CD4-positive, alpha-beta T cell treated with Interleukin-12 subunit alpha and Interleukin-12 subunit beta, for 1 hour (primary cell): ENCODE measurements at places on chromosomes 13 and 19.

- DNase-seq: no peak
Observed at GRCh38 chr19:53041366-53041765, 3.2 kb upstream of the ERVV-2 start.

DNA sequence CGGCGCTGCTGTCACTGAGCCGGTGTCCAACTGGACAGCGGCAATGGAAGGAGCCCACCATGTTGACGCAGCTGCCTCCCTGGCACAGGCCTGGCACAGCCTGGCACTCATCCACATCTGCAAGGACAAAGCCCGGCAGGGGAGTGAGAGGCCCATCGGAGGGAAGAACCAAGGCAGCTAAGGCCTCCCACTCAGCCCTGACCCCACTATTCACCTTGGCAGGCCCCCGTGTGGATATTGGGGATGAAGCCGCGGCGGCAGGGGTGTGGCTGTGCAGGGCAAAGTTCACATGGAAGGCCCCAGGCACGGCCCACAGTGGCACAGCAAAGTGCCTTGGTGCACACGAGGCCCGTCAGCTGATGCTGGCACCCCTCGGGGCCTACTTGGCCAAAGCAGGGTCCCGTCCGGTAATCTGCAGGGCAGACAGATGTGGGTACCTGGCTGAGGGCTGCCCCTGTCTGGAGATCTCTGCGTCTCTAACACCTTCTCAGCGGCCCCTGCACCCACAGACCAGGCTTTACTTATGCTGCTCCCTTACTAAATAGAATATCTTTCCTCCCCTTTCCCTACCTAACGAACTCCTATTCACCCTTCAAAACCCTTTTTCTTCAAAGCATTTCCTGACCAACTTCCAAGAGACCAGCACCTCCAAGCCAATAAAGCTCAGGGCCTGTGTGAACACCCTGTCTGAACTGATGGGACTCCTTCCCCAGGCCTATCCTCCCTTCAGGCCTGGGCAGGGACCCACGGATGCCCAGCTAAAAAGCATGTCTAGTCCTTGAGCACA lies 7.5 kb downstream of the FBN3 start:
- no peak for DNase-seq

GRCh38 chr13:67752759-67753158 lies 522.6 kb upstream of the PCDH9 start:
- no peak for DNase-seq

DNA sequence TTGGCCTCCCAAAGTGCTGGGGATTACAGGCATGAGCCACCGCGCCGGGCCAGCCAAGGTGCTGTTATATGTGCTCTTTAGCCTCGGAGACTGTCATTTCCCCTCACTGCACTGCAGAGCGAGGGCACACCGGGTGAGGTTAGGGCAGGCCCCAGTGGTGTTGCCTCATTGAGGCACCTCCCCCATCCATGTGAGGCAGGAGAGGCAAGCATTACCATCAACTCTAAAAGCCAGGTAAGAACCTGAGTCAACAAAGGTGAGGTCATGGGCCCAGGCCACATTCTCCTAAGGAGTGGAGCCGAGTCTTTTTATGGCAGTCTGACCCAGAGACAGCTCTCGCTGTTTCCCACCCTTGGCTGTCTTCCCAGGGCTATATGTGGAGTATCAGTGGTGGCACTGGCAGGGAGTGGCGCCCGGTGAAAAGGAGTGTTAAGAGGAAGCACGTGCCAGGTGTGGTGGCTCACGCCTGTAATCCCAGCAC lies 10.9 kb downstream of the B3GNT8 start:
- DNase-seq: no peak

DNA sequence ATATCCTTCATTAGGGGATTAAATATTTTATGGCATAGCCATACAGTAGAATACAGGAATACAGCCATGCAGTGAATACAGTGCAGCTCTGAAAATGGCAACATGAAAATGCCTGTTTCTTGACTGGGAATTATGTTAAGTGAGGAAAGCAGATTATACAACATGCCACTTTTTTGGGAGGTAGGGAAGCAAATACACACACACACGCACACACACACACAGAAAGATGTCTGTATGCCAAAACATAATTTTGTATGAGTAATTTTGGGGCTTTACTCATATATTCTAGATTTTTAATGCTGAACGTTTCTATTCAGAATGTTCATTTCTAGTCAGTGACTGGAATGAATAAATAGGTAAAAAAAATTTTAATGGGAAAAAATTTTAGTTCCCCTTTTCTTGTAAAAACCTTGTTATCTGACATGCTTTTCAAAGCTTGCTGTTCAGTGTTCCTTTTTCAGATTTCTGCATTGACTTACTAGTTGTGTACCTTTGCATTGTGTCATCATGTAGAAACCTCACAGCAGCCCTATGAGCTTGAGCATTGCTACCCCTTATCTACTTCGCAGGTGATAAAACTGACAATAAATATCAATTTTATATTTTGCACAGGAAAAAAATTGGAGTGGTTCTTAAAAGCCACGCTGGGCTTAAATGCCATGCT lies 7.8 kb downstream of the GPR183 start:
- DNase-seq: no peak

DNA sequence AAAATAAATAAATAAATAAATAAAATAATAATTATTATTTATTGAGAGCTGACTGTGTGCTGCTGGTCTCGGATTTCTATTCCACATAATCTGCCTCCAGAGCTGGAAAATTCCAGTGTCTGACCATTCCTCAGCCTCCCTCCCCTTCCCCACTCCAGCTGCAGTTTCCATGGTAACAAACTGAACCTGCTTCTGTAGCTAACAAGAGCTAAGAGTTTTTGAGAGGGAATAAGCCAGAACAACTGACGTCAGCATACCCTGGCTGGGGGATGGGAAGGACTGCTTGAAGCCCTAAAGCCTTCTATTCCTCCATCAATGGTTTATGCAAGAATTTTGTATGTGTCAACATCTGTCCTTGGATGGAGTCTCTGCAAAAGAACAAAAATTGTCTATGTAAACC lies 26.0 kb upstream of the PEG3 start:
- no peak for DNase-seq
